Activated CD8-positive, alpha-beta T cell treated with anti-CD3 and anti-CD28 coated beads for 36 hours (primary cell): ENCODE measurements at places on chromosomes 7 and 10. TPM values are rescaled to one million over a fixed set of nuclear protein-coding genes. Genes with fewer than 3 reads are reported as not detected.

The SPDYE16 gene
- total RNA-seq: 0.23 TPM

The PALS2 gene
- 40.4 TPM for total RNA-seq

- no peak overlapping the region for H3K4me3 ChIP-seq
- H3K27me3 ChIP-seq: no peaks in the 10 kb centered on the region
- H3K27ac ChIP-seq: no peak overlapping the region
Measured at GRCh38 chr7:77940647-77941046, 142.1 kb downstream of the PHTF2 start.

GRCh38 chr10:75899816-75900390, 468.5 kb downstream of the LRMDA start:
- H3K36me3 ChIP-seq: no peaks in the 10 kb centered on the region
- H3K4me3 ChIP-seq: no peak overlapping the region
- peaks cover 10% of the 10 kb centered on the region for H3K27me3 ChIP-seq
- no peak for DNase-seq

GRCh38 chr10:58723966-58724365, 211.3 kb downstream of the BICC1 start:
- H3K27ac ChIP-seq: no peak overlapping the region
- peaks cover 4% of the 10 kb centered on the region for H3K27me3 ChIP-seq
- no peaks in the 10 kb centered on the region for H3K4me1 ChIP-seq
- H3K4me3 ChIP-seq: no peak overlapping the region
- DNase-seq: no peak
